ENCODE measurements at places on chromosomes 6 and 20.

GRCh38 chr6:10411971-10412460 is 2.9 kb downstream of the TFAP2A start:
- DNase-seq: no peak

DNA sequence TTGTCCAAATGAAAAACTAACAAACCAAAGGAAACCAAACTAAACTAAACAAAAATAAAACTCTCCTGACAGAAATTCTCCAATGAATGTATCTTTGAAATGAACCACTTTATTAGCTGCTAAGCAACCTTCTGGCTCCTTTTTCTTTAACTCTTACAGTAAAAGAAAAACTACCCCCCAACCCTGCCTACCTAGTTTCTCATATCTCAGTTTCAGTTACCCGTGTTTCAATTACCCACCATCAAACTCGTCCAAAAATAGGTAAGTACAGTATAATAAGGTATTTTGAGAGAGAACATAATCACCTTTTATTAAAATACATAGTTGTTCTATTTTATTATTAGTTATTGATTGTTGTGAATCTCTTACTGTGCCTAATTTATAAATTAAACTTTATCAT is 177.4 kb upstream of the THEMIS start:
- no peak for DNase-seq

DNA sequence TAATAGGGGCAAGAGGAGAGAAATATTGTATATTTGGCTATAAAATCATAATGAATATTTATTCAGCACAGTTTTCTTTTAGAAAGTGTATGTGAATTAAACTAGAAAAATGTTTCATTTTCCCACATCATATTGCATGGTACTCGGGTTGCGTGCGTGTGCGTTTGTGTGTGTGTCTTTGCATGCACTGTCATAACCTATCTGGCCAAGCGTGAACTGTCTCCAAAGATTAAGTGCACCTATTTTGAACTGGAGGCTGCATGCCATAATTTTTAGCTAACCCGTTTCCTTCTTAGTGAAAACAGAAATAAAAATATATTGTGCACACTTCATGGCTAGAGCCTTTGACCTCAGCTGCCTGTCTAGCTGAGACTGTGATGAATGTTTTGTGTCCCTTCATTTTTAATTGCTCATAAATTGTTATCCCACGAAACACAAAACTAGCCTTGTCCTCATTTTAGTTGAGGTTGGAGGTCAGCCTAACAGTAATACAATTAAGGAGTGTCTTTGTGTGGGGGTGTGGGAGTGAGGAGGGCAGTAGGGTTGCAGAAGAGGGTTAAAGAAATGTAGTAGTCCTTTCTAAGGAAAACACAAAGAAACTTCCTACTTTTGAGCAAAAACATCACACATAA is 336.1 kb upstream of the POU3F2 start:
- DNase-seq: no peak

- DNase-seq: no peak
These were observed 210.9 kb downstream of the TINAG start for GRCh38 chr6:54519161-54519560.

- no peak for DNase-seq
These were observed 704.9 kb upstream of the CITED2 start for GRCh38 chr6:140079328-140079727.

DNA sequence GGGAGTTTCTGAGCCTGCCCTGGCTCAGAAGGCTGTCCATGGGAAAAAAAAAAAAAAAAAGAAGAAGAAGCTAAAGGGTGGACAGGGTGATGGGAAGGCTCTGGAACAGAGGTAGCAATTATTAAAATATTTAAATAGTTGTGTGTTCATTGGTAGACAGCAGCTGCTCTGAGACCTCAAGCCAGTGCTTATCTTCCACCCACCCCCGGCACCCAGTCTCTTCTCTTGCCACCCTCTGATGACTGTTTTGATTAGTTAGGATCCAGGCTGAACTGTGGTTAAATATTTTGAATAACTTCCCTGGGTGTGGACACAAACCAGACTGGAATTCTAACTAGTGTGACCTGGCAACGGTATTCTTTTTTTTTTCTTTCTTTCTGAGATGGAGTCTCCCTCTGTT is 16.9 kb upstream of the SRSF3 start:
- no peak for DNase-seq

DNA sequence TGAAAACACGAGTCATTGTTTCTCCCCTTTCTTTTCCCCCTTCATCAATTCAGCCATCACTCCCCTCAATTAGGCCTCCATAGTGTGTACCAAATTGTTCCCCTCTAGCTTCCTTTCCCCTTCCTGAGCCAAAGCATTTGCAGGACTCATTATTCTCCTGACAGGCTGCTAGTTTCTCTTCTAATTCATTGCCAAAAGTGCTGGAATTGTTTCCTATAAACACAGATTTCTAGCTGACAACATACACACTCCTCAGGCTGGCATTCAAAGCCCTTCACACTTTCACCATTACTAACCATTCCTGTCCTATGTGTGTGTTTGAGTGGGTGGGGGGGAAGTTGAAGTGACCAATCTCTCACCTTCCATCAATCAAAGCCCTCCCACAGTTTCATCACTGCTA is 444.2 kb upstream of the OPRM1 start:
- no peak for DNase-seq

DNA sequence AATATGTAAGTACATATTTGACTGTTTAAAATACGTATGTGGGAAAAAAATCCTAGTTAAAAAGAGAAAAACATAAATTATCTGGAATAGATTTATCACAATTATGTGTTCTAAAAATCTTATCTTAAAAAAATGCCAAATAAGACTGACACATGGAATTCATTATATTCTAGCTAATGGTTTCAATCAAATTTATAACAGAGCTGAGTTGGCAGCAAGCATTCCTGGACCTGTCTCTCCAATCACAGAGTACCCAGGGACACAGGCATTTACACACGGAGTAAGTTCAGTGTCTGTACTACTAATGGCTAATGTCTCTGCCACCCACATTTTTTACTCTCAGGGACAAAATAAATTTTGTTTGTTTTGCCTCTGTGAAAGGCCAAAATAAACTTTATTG is 122.3 kb downstream of the RPS12 start:
- DNase-seq: no peak

- DNase-seq: no peak
These were observed 99.0 kb upstream of the CDYL start for GRCh38 chr6:4677011-4677750.

DNA sequence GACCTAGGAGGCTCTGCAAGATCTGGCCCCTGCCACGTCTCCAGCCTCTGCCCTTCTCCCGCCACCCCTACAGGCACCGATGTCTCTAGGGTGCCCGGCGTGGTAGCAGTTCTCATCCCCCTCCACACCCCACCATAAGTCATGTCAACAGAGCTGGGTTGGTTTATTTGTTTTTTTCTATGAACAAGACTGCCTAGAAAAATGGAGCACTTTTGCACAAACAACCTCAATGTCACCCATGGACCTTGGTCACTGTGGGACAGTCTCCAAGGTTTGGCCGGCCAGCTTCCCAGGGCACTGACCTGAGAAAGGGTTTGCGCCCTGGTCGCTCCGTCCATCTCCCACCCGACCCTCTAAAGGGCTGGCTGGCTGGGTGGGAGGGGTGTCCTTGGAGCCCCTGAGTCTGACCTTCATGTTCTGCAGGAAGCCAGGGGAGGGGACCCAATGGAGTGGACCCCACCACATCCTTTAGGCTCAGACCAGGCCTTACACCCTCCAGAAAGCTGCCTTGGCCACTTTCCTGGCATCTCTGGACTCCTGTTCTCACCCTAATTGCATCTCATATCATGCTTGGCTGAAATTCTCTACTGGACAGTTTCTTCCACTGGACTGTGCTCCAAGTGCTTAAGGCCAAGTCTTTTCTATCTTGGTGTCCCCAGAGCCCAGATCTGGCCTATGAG is 104.8 kb upstream of the PTPN1 start:
- no peak for DNase-seq

- DNase-seq: no peak
These were observed 71.8 kb upstream of the DSP start for GRCh38 chr6:7469696-7470095.

GRCh38 chr20:17852323-17852722 is 116.3 kb downstream of the SNX5 start:
- DNase-seq: no peak

DNA sequence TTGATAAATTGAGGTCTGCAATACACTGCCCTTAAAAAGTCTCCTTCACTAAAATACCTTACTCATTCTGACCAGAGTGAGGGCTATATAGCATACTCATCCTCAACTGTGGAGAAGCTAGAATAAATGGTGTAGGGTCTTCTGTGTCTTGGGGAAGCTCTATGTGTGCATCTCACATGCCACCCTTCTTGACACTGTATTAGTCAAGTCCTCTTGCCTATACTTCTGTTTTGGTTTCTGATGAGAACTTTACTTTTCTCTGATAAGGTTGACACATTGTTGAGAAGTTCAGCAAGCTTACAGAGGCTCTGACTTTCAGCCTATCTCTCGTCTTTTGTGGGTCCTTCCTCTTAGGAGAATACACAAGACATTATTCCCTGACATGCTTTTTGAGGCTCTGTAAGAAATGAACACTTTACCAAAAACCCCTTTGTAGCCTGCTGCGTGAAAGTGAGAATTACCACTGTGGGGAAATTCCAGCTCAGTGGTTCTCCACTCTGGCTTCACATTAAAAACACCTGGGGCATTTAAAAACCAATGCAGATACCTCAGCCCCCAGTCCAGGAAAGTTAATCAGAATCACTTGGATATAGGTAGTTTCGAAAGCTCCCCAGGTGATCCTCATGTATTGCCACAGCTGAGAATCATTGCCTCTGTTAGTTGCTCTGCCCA is 372.1 kb upstream of the HS3ST5 start:
- DNase-seq: no peak

DNA sequence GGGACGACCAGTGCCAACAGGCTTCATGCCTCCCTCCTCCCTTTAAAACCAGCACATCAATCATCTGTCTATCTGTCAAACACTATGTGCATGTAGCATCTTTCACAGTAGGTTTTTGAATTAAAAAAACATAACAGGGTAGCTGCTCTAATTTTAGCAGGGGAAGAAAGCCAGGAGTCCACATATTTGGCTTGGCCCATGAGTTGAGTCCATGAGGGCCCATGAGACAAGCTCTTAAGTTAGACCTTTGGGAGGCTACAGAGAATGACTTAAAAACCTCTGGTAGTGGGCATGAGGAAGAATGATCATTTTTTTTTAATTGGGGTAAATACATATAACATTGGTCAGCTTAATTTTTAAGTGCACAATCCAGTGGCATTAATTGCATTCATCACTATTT is 194.9 kb downstream of the UTRN start:
- DNase-seq: no peak

DNA sequence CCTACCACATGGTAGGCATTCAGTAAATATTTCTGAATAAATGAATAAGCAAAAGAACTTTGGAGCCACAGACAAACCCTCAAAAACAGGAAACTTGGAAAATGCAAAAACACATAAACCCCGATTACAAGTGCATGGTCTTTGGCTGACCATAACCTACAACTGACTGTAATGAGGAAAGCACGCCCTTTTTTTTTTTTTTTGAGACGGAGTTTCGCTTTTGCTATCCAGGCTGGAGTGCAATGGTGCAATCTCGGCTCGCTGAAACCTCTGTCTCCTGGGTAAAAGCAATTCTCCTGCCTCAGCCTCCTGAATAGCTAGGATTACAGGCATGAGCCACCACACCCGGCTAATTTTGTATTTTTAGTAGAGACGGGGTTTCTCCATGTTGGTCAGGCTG is 11.9 kb upstream of the LATS1 start:
- no peak for DNase-seq

DNA sequence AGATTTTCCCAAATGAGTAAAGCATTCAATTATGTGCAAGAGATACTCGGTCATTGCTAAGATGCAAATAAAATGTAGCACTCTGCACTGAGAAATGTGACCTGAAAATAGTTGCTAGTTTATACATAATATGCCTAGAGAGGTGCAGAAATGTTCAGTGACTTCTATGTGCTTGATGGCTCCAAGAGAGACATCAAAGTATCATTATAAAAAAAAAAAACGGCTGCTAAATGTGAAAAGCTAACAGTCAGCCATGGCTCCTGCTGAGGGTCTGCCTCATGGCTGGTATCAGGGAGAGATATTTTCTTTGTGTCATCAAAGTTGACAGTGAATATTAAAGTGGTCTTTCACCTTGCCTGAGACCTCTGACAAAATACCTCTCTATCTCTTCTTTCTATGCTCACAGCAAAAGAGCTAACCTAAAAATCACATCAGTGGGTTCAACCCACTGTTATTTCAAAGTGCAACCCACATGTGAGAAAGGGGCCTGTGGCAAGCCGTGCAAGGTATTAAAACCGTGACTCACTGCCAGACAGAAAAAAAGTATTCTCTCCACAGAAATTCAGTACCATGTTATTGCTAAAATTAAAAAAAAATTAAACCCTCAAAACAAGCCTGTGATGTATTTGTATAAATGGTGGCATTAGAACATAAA is 259.0 kb downstream of the HIVEP2 start:
- no peak for DNase-seq

- no peak for DNase-seq
These were observed 45.5 kb downstream of the EIF2S2 start for GRCh38 chr20:34066476-34067090.

GRCh38 chr6:137795501-137795900 is 71.6 kb upstream of the TNFAIP3 start:
- no peak for DNase-seq

- DNase-seq: no peak
These were observed 24.5 kb downstream of the PYGB start for GRCh38 chr20:25272223-25273000.

DNA sequence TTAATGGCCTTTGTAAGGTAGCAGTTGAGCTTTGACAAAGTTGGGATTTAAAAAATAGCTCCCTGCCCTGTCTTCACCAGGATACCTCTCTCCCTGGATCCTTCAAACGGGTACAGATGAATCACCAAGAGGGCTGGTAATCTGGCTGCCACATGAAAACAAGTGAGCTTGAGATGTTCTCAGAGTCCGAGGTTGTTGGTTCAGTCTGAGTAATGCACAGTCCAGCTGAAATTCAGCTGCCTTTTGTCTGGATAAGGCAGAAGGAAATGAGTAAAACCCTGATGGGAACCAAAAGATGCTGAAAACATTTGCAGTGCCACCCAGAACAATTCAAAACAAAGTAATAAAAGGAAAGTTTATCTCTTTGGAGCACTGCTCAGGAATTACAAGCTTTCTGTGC is 86.8 kb downstream of the GJA1 start:
- DNase-seq: no peak

DNA sequence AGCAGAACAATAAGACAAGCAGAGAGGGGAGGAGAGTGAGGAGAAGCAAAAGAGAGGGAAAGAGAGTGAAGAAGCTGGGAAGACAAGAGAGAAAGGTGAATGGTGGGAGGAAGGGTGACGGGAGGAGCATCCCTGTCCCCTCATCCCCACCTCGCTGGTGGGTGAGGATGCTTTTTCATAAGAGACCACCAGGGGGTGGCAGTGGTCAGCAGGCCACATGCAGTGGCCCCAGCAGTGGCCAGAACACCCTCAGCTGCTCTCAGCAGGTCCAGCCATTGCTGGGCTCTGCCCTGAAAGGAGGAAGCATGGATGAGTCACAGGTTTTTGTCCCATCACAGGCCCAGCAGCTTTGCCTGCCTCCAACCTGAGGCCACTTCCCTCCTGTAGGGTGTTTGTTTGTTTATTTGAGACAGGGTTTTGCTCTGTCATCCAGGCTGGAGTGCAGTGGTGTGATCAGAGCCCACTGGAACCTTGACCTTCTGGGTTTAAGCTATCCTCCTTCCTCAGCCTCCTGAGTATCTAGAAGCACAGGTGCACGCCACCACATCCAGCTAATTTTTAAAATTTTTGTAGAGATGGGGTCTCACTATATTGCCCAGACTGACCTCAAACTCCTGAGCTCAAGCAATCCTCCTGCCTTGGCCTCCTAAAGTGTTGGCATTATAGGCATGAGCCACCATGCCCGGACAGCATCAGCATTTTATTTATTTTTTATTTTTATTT is 24.0 kb downstream of the FGD2 start:
- no peak for DNase-seq
